ENCODE measurements at places on chromosomes 1 and 21. TPM values are rescaled to one million over a fixed set of nuclear protein-coding genes. Genes with fewer than 3 reads are reported as not detected.
A peak's percentile ranks its signal among the peaks of the same experiment; 100 is the strongest.

DNA sequence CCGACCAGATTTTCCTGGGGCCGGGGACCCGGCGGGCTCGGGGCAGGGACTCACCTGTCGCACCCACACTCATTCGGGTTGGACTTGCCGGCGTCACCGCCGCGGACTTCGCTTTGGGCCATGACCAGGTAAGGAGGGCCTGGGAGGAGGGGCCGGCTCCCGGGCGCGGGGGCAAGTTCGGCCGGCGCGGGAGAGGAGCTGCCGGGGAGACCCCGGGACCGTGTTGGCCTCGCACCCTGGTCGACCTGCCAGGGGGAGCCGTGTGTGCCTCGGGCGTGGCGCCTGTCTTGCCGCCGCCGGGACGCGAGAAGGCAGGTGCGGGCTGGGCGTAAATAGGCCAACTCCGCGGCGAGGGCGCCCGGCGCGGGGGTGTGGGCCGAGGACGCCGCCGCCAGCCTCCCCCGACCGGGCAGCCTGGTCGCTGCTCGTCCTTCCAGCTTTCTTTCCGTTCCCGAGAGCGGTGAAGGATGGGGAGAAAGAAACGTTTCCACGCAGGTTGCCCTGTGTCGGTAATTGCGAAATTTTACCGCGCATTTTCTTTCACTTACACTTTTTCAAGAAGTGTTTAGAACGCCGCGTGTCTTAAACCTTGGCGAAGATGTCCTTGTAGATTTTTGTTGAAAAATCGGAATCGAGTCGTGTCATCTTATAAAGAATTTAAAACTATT lies 558 bp downstream of the USP1 start:
- peak; percentile 45 for DNase-seq
- peak overlapping the region; percentile 99 for H3K27ac ChIP-seq
- H3K36me3 ChIP-seq: peaks cover 39% of the 10 kb centered on the region
- H3K4me1 ChIP-seq: peaks cover 19% of the 10 kb centered on the region
- peak overlapping the region; percentile 92 for H3K4me3 ChIP-seq

GRCh38 chr1:55635856-55636255 lies 420.7 kb upstream of the USP24 start:
- no peaks in the 10 kb centered on the region for H3K36me3 ChIP-seq
- no peak for DNase-seq
- no peak overlapping the region for H3K4me3 ChIP-seq
- no peak overlapping the region for H3K27ac ChIP-seq

- H3K27me3 ChIP-seq: no peaks in the 10 kb centered on the region
- no peaks in the 10 kb centered on the region for H3K4me1 ChIP-seq
- H3K27ac ChIP-seq: no peak overlapping the region
- no peaks in the 10 kb centered on the region for H3K36me3 ChIP-seq
Measured at GRCh38 chr1:40306296-40306695, 10.8 kb downstream of the COL9A2 start.

- H3K27ac ChIP-seq: peak within 1 kb of the TSS; percentile 70
- H3K4me1 ChIP-seq: peaks cover 32% of the 10 kb centered on the region
- H3K36me3 ChIP-seq: peaks cover 16% of the 10 kb centered on the region
- peak; percentile 87 for DNase-seq
- peaks cover 8% of the 10 kb centered on the region for H3K27me3 ChIP-seq
- H3K4me3 ChIP-seq: peak within 1 kb of the TSS; percentile 80
Measured at GRCh38 chr1:7770997-7771822, at the start of gene VAMP3. Gene VAMP3 (plus strand): TSS chr1:7771296. CDS start chr1:7771384, 88 bp downstream.

VWA1 gene
- 0.97 TPM for total RNA-seq

DNA sequence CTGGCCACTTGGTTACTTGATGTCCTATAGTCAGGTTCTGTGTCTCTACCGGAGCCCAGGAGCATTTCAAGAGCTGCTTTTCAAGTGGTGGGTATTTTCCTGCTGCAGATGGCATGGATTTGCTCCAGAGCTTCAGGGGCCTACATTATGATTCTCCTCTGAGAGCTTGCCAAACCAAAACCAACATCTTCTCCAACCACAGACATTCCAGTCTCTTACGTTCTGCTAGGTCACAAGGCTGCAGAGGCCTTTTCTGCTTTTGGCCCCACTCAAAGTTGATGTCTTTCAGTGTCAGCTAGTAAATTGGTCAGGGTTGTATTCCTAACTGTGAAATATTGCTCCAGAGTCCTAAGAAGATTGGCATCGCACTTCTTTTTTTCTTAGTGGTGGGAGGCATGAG lies 14.7 kb upstream of the AQP10 start:
- no peak overlapping the region for H3K27ac ChIP-seq
- H3K36me3 ChIP-seq: no peaks in the 10 kb centered on the region
- H3K4me1 ChIP-seq: peaks cover 15% of the 10 kb centered on the region
- H3K4me3 ChIP-seq: no peak overlapping the region
- no peaks in the 10 kb centered on the region for H3K27me3 ChIP-seq

Data from activated CD8-positive, alpha-beta T cell treated with anti-CD3 and anti-CD28 coated beads for 36 hours (primary cell).